ENCODE measurements at places on chromosomes 5 and 9.

GRCh38 chr5:136001466-136001981, 27.3 kb upstream of the TGFBI start:
- no peak for DNase-seq

DNA sequence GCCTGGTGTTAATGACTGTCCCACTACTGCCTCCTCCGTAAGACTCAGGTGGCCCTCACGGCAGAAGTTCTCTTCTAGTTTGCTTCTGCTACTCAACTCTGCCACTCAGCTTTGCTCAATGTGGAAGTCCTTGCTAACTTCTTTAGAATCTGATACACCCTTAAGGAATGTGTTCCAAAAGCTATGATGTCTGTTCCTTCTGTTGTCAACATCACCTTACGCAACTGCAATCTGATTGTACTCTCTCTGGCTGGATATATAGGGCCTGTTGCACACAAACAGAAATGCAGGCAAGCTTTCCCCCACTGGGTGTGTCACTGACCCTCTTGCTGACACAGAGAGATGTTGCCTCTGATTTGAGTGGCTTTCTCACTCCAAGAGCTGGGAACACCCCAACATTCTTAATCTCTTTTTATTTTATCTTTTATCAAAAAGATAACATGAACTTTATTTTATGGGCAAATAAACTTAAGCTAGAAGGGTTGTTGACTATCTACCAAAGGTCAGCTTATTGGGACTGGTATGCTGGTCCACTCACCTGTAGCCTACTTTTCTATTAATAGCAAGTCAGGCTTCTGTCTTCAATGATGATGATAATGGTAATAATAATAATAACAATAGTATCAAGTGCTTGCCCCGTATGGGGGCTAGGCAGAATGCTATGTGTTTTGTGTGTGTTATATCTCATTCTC, 25.2 kb downstream of the TMEM252 start:
- no peak for DNase-seq

GRCh38 chr9:97756991-97757390, 59.9 kb upstream of the XPA start:
- DNase-seq: no peak

DNA sequence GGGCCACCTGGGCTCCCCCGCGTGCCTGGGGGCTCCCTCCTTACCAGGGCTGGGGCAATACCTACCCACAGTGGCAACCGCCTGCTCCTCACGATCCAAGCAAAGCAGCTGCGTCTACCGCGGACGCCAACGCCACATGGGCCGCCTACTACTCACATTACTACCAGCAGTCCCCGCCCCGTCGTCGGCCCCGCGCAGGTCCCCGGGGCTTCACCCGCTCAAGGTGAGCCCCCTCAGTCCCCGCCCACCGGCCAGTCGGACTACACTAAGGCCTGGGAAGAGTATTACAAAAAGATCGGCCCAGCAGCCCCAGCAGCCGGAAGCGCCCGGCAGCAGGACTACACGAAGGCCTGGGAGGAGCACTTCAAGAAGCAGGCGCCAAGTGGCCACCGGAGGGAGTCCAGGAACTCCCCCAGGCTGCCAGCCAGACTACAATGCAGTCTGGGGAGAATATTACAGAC, 106.0 kb upstream of the MTAP start:
- no peak for DNase-seq

GRCh38 chr9:93587651-93588347, 11.4 kb downstream of the PHF2 start:
- no peak for DNase-seq

- DNase-seq: no peak
Observed at GRCh38 chr5:2172471-2172870, 289.7 kb upstream of the IRX4 start.

DNA sequence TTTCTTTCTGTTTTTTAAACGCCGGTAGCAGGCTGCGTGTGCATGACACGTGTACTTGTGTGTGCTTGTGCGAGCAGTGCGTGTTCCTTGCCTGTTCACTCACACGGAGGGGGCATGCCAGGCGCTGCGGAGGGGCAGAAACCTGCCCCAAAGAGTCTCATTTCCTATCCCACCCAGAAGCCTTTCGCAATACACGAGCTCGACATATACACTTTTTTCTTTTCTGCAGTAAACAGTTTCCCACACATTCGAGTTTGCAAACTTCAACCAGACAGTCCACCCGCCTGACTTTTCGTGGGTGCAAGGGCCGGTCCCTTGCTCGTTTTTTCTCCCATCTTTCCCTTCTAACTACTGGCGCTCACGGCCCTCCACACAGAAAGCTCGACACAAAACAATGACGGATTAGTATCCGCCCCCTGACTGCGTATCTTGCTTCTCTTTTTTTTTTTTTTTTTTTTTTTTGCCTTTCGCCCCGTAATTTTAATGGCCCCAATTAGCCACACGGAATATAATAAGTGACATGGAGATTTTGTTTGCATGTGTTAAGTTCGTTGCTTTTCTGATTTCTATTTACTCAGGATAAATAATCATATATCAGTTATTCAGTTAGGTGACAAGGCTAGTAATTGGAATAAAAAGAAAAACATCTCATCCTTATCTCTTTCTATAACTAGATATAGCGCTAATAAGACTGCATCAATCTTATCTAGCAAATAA, 5.3 kb upstream of the OTP start:
- no peak for DNase-seq

DNA sequence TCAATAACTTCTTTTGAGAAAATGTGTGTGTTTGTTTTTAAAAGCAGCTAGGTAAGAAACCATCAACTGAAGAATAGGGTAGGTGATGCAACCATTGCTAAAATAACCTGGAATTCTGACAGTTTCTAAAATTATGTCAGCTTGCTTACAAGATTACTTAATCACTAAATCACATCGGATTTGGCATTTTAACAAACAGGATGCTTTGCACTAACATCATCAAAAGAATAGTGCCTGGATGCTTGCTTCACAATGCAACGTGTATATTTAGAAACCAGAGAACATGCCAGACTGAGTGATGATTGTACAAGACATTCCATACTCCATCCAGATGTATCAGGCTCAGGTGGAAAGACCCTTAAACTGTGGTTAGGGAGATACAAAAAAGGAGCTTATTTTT, 43.9 kb downstream of the PAM start:
- no peak for DNase-seq

GRCh38 chr9:124286292-124286931, 28.7 kb downstream of the NEK6 start:
- peak; percentile 20 for DNase-seq

DNA sequence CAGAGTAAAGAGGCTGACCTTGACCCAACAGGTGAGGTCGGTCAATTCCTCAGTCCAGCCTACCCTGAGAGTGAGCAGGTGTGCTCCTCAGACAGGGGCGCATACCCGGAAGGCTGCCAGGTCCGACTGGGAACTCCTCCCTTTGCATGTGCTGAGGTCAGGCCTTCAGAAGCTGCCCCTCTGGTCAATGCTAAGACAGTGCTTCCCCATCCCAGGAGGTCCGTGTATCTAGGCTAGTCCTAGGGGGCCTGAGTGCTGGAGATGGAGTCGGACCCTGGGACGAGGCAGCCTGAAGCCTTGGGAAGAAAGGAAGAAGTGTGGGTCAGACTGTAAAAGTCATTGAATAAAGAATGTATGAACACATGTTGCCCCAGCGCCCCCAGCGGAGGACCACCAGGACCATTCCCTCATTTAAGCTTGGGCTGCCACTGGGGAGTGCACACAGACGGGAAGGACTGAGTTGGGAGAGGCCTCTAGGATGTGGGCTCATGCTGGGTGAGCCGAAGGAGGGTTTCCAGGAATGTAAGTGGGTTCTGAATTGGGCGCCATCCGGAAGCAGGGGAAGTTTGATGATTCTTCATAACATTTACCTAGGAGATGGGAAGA, 41.0 kb upstream of the GFPT2 start:
- DNase-seq: no peak

DNA sequence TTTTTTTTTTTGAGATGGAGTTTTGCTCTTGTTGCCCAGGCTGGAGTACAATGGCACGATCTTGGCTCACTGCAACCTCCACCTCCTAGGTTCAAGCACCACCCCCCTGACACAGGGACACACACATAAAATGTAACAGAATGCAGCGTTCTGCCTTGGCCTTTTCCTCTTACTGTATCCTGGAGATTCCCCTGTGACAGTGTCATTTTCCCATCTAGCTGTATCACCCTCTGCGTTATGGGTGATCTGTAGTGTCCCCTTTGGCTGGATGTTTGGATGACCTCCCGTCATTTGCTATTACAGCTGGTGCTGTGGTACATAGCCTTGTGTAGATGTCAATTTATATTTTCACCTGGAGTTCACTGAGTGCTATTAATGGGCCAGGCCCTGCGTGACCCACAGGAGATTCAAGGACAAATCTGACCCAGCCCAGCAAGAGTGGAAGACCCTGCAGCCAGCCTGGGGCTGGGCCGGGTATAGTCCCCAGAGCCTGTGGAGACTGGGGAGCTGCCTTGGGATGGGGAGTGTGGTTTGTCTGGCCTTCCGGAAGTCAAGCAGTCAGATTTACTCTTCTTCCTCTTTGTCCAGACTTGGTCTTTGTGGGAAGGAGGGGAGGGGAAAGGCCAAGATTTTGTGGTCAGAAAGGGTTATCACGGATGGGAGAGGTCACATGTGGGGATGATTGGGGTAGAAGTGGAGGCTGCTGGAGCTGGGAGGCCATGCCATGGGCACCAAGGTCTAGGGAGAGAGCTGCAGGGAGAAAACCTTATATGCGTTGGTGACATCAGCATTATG, 43.6 kb downstream of the ERGIC1 start:
- DNase-seq: no peak

DNA sequence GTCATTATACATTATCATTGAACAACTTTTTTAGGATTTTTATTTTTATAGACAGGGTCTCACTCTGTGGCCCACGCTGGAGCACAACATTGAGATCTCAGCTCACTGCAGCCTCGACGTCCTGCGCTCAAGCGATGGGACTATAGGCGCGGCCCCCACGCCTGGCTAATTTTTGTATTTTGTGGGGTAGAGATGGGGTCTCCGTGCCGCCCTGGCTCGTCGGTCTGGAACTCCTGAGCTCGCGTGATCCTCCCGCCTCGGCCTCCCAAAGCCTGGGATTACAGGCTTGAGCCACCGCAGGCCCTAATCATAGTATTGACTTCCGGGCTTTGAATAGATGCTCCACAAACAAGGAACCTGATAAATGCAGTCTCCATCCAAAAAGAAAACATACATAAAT, 1.4 kb upstream of the EDF1 start:
- no peak for DNase-seq

- DNase-seq: no peak
Observed at GRCh38 chr5:125209650-125210049, 463.2 kb upstream of the ZNF608 start.

GRCh38 chr5:121668635-121669034, 183.0 kb upstream of the FTMT start:
- no peak for DNase-seq

DNA sequence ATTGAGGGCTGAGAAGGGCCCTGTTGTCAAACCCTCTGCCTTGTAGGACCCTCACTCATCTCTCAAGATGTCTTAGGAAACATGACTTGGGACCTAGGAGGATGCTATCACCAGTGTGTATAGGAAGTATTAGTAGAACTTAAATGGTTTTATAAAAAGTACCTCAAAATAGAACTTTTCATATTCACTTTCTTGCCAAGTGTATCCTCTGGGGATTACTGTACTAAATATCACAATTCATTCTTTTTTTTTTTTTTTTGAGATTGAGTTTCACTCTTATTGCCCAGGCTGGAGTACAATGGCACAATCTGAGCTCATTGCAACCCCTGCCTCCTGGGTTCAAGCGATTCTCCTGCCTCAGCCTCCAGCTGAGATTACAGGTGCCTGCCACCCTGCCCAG, 56.2 kb downstream of the ARHGEF28 start:
- no peak for DNase-seq

- peak; percentile 5 for DNase-seq
Observed at GRCh38 chr5:124902097-124902821, 155.8 kb upstream of the ZNF608 start.

GRCh38 chr5:169814522-169814921, 165.8 kb downstream of the INSYN2B start:
- DNase-seq: no peak

GRCh38 chr9:107227774-107228173, 55.3 kb upstream of the RAD23B start:
- no peak for DNase-seq

DNA sequence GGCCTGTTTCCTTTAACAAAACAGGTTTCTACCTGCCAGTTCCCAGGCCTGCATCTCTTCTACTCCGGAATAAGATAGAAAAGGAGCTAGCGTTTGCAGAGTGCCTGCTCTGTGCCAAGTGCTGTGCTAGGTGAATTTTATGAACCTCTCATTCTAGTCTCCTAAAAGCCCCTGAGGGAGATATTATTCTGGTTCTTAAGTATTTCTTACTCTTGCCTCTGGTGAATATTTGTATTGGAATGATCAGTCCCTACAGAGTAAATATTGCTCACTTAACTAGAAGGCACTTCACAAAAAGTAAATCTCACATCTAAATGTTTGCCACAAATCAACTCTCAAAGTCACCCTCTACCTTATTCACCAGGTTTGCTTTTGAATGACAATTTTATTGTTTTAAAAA, 227.1 kb downstream of the AUH start:
- no peak for DNase-seq

Data from activated naive CD4-positive, alpha-beta T cell treated with anti-CD3 and anti-CD28 coated beads for 36 hours (primary cell).